ENCODE measurements at places on chromosomes 16 and 17.

DNA sequence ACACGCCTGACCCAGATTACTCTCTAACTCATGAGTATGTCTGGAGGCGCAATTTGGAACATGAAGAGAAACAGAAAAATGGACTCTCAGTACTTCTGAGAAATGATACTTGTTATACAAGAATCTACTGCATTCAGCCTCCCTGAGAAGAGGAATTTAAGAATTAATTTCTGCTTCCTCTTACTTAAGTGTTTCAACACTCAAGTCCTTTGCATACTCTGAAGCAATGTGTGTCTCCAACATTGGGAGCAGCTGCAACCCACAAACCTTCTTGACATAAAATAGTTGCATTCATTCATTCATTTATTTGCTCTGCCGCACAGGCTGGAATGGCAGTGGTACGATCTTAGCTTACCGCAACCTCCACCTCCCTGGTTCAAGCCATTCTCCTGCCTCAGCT is 199.8 kb downstream of the NPIPA7 start:
- no peaks in the 10 kb centered on the region for H3K27me3 ChIP-seq
- H3K27ac ChIP-seq, result no peak overlapping the region
- H3K36me3 ChIP-seq, result no peaks in the 10 kb centered on the region
- H3K4me1 ChIP-seq, result no peaks in the 10 kb centered on the region
- no peak overlapping the region for H3K4me3 ChIP-seq
- DNase-seq, result no peak

GRCh38 chr17:21463204-21463661 is 87.1 kb downstream of the KCNJ12 start:
- peaks cover 15% of the 10 kb centered on the region for H3K4me1 ChIP-seq
- peak overlapping the region; percentile 62 for H3K4me3 ChIP-seq
- no peak for DNase-seq
- H3K36me3 ChIP-seq, result peaks cover 3% of the 10 kb centered on the region

- H3K36me3 ChIP-seq, result peaks cover 38% of the 10 kb centered on the region
- H3K4me1 ChIP-seq, result peaks cover 5% of the 10 kb centered on the region
- peaks cover 7% of the 10 kb centered on the region for H3K27me3 ChIP-seq
- H3K27ac ChIP-seq, result no peak overlapping the region
- H3K4me3 ChIP-seq, result no peak overlapping the region
Measured at GRCh38 chr17:32482568-32483320, 4.0 kb upstream of the CDK5R1 start.

DNA sequence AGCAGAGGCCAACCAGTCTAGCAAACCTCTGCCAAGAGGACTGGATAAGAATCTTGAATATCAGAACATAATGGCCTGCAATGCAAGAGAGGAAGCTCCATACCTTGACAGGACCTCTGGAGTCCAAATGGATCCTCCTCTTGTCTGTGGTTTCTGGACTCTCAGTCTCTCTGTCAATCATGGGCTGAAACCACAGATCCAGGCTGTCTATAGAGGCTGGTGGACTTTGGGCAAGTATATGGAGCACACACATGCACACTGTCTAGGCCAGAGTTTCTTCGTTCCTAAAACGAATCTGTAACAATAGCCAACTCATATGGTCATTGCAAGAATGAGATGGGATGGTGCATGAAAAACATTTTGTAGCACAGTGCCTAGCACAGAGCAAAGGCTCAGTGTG is 37.7 kb downstream of the NLRC5 start:
- H3K27ac ChIP-seq, result no peak overlapping the region
- H3K4me3 ChIP-seq, result no peak overlapping the region
- peaks cover 16% of the 10 kb centered on the region for H3K4me1 ChIP-seq

GRCh38 chr16:56298948-56299596 is 107.8 kb downstream of the GNAO1 start:
- no peak overlapping the region for H3K4me3 ChIP-seq
- H3K27me3 ChIP-seq, result no peaks in the 10 kb centered on the region
- H3K27ac ChIP-seq, result no peak overlapping the region
- no peaks in the 10 kb centered on the region for H3K4me1 ChIP-seq
- no peaks in the 10 kb centered on the region for H3K36me3 ChIP-seq

DNA sequence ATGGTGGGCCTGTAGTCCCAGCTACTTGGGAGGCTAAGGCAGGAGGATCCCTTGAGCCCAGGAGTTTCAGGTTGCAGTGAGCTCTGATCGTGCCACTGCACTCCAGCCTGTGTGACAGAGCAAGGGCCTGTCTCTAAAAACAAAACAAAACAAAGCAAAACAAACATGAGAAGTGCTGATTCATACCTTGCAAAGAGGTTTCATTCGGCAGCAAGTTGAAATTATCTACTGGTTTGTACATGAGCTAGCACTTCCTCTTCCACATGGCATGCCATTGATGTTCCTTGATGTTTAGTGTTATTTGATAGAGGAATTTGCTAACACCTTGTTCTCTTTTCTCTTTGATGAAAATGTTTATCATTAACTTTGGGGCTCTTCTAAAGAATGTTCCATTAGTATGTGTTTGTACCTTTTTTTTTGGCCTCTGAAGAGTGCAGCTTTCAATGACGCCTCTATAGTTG is 50.6 kb downstream of the SPECC1 start:
- no peak overlapping the region for H3K27ac ChIP-seq
- no peaks in the 10 kb centered on the region for H3K36me3 ChIP-seq
- H3K4me3 ChIP-seq, result no peak overlapping the region
- no peaks in the 10 kb centered on the region for H3K27me3 ChIP-seq
- no peak for DNase-seq

DNA sequence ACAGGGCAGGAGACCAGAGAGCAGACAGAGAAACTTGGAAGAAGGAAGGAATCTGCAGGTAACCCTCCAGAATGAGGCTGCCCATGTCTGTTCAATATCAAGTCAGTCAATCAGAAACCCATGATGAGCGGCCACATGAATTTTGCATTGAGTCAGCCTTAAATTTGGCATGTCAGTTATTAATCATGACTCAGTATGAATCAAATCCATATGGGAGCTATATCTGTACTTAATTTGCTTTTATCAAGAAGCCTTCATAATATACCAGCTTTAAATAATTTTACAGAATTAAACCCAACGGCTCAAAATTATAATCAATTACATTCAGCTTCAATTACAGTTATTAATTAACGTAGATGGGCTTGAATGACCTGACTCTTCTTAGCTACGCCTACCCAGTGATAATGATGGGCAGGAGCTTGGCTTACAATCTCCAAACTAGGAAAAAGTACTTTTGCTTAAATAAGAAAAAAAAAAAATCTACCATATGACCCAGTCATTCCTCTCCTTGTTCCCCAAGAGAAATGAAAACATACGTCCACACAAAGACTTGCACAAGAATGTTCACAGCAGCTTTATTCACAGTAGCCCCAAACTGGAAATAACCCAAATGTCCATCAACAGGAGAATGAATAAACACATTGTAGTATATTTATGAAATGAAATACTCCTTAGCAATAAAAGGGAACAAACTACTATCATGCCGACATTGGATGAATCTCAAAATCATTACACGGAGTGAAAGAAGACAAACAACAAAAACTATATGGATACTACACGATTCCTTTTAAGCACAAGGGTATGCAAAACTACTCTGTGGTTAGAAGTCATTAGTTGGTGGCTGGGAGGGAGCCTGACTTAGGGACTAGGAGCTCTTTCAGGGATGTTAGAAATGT is 48.6 kb downstream of the SLC39A11 start:
- H3K4me1 ChIP-seq, result no peaks in the 10 kb centered on the region
- no peak overlapping the region for H3K27ac ChIP-seq
- H3K36me3 ChIP-seq, result no peaks in the 10 kb centered on the region

GRCh38 chr17:21214777-21215541 is 998 bp upstream of the TMEM11 start:
- H3K36me3 ChIP-seq, result peaks cover 18% of the 10 kb centered on the region
- H3K4me3 ChIP-seq, result peak overlapping the region; percentile 89
- peak; percentile 31 for DNase-seq

GRCh38 chr16:17705847-17706246 is 235.1 kb upstream of the XYLT1 start:
- no peaks in the 10 kb centered on the region for H3K36me3 ChIP-seq
- peaks cover 2% of the 10 kb centered on the region for H3K27me3 ChIP-seq
- no peak for DNase-seq
- no peak overlapping the region for H3K27ac ChIP-seq
- no peaks in the 10 kb centered on the region for H3K4me1 ChIP-seq
- no peak overlapping the region for H3K4me3 ChIP-seq

- no peak for DNase-seq
- peaks cover 27% of the 10 kb centered on the region for H3K27me3 ChIP-seq
- peaks cover 4% of the 10 kb centered on the region for H3K4me1 ChIP-seq
- H3K27ac ChIP-seq, result no peak overlapping the region
Measured at GRCh38 chr16:88385831-88386815, 3.4 kb downstream of the ZNF469 start.

GRCh38 chr17:269616-270514 is 82.7 kb downstream of the RPH3AL start:
- H3K4me3 ChIP-seq, result no peak overlapping the region
- H3K27me3 ChIP-seq, result peaks cover 1% of the 10 kb centered on the region
- DNase-seq, result no peak
- no peaks in the 10 kb centered on the region for H3K4me1 ChIP-seq

GRCh38 chr17:74139120-74139519 is 64.4 kb upstream of the RPL38 start:
- H3K27ac ChIP-seq, result no peak overlapping the region
- no peak overlapping the region for H3K4me3 ChIP-seq
- no peak for DNase-seq

DNA sequence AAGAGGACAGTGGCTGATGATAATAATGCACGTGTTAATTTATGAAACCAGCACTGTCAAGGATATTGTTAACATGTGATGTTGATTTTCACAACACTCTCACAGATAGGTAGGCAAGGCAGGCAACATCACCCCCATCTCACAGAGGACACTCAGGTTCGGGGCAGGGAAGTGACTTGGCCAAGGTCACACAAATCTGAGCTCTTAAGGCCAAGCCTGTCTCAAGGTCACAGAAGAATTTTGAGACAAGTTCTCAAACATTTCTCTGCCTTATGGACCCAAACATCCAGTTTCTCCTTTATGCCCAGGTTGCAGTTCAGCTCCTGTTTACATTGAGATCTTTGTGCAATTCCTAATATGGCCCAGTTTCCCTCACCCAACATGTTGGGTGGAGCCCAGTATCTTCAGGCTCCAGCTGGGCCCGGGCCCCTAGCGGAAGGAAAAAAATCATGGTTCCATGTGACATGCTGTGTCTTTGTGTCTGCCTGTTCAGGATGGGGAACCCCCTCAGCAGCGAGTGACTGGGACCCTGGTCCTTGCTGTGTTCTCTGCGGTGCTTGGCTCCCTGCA is 1.3 kb downstream of the SLC2A4 start:
- peaks cover 14% of the 10 kb centered on the region for H3K27me3 ChIP-seq
- no peaks in the 10 kb centered on the region for H3K36me3 ChIP-seq
- DNase-seq, result no peak
- H3K27ac ChIP-seq, result no peak overlapping the region

DNA sequence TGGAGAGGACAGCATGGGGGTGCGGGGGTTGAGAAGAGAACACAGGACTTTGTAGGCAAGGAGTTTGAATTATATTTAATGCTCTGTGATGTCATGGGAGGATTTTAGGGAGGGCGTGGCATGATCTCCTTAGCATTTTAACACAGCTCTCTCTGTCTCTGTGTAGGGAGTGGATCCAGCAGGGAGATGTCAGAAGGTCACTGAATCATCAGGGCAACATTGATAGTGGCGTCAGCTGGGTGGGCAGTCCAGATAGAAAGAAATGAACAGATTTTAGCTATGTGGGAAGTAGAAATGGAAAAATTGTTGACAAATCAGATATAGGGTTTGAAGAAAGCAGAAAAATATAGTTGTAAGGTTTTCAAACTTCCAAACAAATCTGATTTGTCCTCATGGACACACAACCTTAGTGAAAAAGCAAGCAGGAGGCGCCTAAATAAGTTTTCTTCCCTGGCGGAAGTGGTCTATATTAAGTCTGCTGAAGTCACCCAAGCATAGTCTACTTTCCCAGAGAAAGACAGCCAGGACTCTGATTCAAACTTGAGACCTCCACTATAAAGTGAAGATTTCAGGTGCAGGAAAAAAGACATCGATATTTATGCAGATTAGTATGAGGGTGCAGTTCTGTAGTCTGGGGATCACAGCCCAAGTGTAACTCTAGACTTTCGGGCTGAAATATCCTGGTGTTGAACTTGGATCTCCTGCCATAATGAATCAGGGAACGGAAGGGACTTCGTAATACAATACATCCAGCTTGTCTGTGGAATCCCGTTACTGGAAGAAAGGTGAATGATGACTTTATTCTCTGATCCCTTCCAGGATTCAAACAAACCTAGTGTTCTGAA is 10.1 kb upstream of the PCTP start:
- H3K4me3 ChIP-seq, result no peak overlapping the region
- H3K4me1 ChIP-seq, result no peaks in the 10 kb centered on the region
- no peak for DNase-seq
- H3K27me3 ChIP-seq, result no peaks in the 10 kb centered on the region
- H3K27ac ChIP-seq, result no peak overlapping the region

- H3K27me3 ChIP-seq, result peaks cover 10% of the 10 kb centered on the region
- peaks cover 9% of the 10 kb centered on the region for H3K36me3 ChIP-seq
- H3K27ac ChIP-seq, result peak overlapping the region; percentile 92
- DNase-seq, result peak; percentile 45
Measured at GRCh38 chr17:59330053-59330942, 1.2 kb upstream of the YPEL2 start.

DNA sequence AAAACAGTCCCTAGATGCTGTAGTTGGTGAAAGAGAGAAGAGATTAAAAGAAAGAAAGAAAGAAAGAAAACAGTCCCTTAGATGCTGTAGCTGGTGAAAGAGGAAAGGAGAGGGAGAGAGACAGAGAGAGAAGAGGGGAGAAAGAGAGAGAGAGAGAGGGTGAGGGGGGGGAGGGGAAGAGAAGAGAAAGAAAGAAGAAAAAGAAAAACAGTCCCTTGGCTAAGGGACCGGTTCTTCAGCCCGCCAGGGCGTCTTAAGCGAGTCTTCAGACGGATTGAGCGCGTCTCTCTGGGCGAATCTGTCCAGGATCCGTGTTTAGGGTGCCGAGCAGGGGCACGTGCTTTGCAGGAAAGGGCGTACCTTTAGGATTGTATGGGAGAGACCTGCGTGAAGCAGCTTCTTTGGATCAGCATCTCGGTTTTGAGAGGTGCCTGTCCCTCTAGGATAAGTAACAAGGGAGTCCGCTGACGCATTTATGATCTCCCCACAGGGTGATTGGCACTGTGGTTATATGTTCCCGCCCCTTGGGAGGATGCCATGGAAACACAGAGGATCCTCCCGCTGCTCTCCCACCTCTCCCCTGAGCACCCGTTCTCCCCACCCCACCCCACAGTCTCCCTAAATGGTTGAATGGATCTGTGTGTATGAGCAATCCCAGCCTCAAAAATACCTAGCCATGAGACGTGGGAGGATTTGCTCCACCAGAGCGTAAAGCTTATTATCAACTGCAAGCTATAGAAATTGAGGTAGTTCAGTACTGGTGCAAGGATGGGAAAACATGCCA is 16.7 kb downstream of the GNGT2 start:
- peak; percentile 26 for DNase-seq
- H3K4me1 ChIP-seq, result peaks cover 16% of the 10 kb centered on the region
- peak overlapping the region; percentile 99 for H3K4me3 ChIP-seq
- H3K27ac ChIP-seq, result peak overlapping the region; percentile 99
- H3K36me3 ChIP-seq, result peaks cover 9% of the 10 kb centered on the region

DNA sequence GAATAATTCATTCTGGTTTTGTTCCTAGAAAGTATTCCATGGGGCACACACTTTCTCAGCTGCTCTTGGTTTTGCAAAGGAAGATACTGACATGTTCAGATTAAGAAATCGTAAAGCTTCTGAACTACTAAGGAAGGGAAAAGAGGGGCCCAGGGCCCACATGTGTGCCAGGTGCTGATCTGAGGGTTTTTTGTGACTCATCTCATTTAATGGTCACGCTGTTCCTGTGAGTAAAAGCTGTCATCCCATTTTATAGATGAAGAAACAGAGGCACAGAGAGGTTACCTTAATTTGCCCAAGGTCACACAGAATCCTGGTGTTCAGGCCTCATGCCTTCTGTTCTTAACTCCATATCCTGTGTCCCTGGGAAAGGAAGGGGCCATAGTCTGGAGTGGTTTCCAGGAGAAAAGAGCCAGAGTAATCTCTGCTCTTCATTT is 113.2 kb downstream of the MSI2 start:
- H3K27ac ChIP-seq, result peak overlapping the region; percentile 30
- peaks cover 39% of the 10 kb centered on the region for H3K4me1 ChIP-seq
- H3K4me3 ChIP-seq, result no peak overlapping the region
- peaks cover 14% of the 10 kb centered on the region for H3K36me3 ChIP-seq

Measured in endothelial cell (in vitro differentiated cells).